Left renal pelvis (tissue), 4 donors: ENCODE measurements at places on chromosomes 5 and 9.

GRCh38 chr9:113857875-113858274, 18.2 kb upstream of the ZNF618 start:
- no peak for DNase-seq

DNA sequence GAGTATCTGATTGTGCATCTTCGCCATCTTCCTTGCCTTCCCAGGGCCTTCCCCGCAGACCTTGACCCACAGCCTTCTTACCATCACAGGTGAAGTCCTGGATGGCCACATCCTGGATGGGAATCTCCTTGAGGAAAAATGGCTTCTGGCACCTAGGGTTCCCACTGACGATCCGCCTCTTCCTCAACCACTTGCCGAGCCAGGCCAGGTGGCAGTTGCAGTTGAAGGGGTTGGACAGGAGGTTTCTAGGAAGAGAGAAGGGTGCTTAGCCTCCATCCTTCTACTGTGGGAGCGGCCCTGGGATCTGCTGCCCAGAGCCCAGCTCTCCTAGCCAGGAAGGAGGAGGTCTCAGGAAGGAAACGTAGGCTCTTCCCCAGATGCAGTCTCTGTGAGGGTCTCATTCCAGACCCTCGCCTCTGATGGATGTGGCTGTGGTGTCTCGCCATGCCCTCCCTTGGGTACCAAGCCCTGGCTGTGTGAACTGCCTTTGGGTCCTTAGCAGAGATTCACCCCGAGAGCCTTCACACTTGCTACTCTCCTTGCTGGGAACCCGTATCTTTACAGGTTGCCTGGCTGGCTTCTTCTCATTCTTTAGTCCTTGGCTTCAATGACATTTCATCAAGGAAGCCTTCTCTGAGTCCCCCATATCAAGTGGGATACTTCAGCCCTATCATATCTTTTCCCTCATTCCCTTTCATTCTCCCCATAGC, 170.4 kb upstream of the PANK3 start:
- DNase-seq: no peak

- DNase-seq: no peak
Measured at GRCh38 chr5:73214996-73215395, 42.0 kb downstream of the TMEM174 start.

DNA sequence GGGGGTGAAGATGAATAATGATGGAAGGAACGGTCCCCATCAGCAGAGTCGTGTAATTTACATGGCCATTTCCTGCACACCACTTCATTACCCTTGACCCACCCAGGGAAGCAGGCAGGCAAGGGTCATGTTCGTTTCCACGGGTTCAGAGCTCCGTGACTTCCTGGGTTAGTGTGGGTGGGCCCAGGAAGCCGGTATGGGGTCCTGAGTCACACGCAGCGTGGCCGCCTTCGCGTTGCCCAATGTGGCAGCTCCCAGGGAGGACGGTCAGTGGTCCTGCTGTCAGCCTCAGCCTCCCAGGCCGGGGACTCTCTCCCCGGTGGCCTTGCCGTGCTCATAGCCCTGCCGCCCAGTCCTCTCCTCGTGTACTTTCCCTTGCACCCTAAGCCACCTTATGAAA, 5.1 kb upstream of the TERT start:
- DNase-seq: no peak

- DNase-seq: no peak
Measured at GRCh38 chr5:105877592-105877991, 1793.1 kb downstream of the EFNA5 start.

DNA sequence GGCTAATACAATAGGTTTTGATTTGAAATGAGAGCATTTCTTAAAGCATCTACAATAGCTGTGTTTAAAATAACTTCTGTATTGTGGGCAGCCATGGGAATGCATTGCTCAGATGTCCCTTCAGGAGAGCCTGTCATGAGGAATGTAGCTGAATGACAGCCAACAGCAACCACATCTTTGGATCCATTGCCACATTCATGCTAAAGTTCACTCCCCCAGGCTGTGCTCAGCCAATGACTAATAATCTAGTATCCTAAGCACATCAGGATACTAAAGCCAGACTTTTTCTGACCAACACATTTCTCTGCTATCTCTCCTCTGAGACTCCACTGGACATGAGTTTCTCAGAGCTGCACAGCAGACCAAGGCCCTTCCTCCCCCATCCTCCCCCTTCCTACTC, 45.5 kb downstream of the HTR1A start:
- DNase-seq: no peak

- DNase-seq: no peak
Measured at GRCh38 chr9:90099262-90099963, 494.6 kb downstream of the GADD45G start.

DNA sequence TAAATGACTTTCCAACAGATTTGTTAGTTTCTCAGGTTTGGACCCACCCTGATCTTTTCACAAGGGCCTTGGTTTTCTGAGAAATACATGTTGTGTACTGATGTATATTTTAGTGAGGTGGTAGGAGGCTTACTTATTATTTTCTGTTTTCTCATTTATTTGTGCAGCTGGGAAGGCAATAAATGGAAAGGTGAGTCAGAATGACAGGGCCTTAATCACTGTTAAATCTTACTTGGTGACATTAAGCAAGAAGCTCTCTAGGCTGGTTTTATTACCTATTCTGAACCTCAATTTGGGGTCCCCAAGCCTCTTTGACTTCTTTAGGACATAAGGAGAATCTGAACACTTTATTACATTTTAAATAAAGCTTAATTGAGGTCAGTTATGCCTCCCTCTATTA, 214.0 kb upstream of the DAB2 start:
- no peak for DNase-seq

- DNase-seq: no peak
Measured at GRCh38 chr9:81912135-81912534, 16.1 kb upstream of the SPATA31D4 start.

GRCh38 chr5:89662499-89662898, 747.1 kb downstream of the CETN3 start:
- no peak for DNase-seq

GRCh38 chr9:112548836-112549595, 62.4 kb downstream of the KIAA1958 start:
- no peak for DNase-seq

DNA sequence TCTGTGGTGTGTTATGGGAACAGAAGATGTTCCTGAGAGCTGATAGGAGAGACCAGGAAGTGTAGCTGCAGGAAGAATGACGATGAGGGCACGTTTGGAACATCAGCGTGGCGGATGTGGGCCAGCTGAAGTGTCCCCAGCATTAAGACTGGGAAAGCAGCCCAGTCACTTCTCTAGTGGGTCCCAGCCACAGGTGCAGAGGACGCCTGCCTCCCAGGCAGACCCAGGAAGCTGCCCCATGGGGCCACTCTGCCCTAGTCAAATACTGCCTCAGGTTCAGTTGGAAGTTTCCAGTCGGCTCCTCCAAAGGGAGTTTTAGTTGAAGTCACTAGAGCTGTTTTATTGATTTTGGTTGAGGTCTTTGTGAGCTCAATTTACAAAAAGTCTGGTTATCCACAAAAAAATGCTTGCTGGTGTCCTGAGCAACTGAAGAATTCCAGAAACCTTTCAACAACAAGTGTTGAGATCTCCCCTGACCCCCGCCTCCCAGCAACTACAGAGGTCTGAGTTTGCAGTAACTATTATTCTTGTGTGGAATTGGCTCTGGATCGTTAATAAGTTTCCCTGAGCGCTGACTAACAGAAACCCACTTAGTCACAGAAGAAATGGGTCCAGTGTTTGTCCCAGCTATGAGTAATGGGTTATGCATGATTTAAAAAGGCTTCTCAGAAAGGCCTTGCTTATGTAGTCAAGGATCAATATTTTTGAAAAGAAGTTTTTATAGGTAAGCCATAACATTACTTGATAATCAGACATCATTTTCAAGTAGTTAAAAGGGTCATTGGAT, 294.1 kb downstream of the FANCC start:
- DNase-seq: no peak
